ENCODE measurements at places on chromosomes 11 and 22.
A peak's percentile ranks its signal among the peaks of the same experiment; 100 is the strongest.

- DNase-seq: no peak
These were observed 27.3 kb downstream of the ALX4 start for GRCh38 chr11:44282620-44283019.

GRCh38 chr11:59223611-59224010 is 10.9 kb upstream of the MPEG1 start:
- DNase-seq: no peak

- DNase-seq: peak; percentile 54
These were observed 1.3 kb upstream of the ISX start for GRCh38 chr22:35064664-35065063.

GRCh38 chr11:17934194-17934593 is 78.7 kb downstream of the SERGEF start:
- DNase-seq: no peak

GRCh38 chr11:73286240-73286810 is 14.2 kb downstream of the P2RY6 start:
- no peak for DNase-seq

GRCh38 chr22:38927033-38927781 is 30.2 kb upstream of the APOBEC3A start:
- peak; percentile 67 for DNase-seq

- DNase-seq: no peak
These were observed 14.5 kb downstream of the SLC35F2 start for GRCh38 chr11:107844041-107844440.

DNA sequence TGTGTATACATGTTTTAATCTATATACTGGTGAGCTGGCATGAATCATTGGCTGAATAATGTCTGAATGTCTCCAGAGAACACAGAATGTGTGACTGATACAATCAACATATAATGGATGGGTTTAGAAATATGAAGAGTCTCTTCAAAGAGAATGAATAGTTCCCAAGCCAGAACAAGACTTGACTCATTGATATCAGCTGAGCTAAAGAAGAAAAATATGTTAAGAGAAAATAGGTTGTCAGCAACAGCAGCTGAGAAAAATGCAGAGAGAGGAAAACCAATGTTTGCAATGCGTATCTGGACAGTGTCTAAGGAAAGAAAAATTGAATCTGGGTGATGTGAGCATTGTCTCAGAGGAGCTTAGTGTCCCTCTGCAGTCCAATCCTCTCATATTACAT is 1281.8 kb upstream of the TENM4 start:
- no peak for DNase-seq

GRCh38 chr11:117016747-117017146 is 81.5 kb downstream of the SIK3 start:
- DNase-seq: no peak

DNA sequence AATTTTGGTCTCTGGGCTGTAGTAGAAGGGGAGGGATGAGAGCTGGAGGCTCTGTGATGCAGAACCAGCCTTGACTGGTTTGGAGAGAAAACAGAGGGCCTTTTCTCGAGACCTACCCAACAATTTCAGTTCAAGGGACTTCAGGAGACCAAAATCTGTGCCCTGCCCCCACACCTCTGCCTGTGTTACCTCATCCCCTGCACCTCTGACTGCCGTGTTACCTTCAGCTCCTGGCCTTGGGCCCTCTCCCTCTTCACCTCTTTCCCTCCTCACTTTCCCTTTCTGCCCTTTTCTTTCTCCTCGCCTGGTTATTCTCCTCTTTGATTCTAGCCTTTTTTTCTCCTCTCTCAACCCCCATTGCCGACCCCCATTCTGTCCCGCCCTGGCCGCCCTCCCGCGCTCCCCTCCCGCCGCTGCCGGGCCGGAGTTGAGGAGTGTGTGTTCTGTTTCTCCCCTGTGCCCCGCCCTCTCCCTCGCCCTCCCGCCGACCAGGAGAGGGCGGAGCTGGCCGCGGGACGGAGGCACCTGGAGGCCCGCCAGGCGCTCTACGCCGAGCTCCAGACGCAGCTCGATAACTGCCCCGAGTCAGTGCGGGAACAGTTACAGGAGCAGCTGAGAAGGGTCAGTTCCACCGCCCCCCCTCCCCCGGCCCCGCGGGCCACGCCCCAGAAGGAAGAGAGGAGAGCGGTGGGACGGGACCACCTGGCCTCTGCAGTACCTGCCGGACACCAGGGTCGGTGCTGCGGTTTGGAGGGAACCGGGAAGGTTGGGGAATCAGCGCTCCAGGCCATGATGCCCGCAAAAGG is 27.2 kb downstream of the PHLDB1 start:
- peak; percentile 34 for DNase-seq

GRCh38 chr11:74929431-74930363 is 19.2 kb downstream of the XRRA1 start:
- peak; percentile 87 for DNase-seq

- no peak for DNase-seq
These were observed 11.6 kb upstream of the CACNA1I start for GRCh38 chr22:39558950-39559349.

GRCh38 chr11:130076778-130077481 is 7.2 kb downstream of the APLP2 start:
- DNase-seq: no peak

- DNase-seq: no peak
These were observed 16.3 kb downstream of the ENTHD1 start for GRCh38 chr22:39877079-39877845.

DNA sequence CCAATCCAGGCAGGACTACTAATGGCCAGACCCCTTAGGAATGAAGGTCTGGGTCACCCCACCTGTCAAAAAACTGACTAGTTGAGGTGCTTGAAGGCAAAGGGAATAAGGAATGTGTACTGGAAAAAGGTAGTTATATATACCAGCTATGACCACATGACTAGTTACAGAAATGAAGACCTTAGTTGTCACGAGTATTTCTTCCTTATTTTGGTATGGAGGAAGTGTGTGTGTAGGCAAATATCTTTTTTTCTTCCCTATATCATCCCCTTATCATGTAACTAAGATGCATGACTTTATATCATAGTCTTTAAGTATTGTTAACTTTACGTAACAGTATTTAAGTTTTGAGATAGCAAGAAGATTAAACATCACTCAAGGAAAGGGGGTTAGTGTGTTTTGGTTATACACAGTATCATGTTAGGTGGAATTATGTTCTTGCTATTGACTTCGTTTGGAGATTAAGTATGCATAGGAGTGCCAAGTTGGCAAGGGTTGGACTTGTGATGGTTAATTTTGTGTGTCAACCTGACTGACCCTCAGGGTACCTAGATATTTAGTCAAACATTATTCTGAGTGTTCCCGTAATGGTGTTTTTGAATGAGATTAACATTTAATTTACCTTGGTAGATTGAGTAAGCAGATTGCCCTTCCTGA is 38.2 kb upstream of the NARS2 start:
- DNase-seq: no peak

- DNase-seq: no peak
These were observed 23.7 kb downstream of the ARVCF start for GRCh38 chr22:19992921-19993355.

DNA sequence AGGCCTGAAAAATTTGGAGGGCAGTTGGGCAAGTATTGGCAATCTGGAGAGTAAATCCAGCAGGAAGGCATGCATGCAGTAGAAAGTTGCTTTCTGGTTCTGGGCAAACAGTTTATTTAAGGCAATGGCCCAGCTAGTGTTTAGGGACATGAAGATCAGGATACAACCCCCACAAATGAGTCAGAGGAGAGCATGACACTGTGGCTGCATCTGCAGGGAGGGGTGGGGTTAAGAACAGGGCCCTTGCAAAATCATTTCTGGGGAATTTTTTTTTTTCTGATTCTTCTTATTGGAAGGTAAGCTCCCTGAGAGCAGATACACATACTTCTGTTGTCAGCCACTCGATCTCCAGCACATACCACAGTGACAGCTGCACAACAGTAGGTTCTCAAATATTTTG is 61.1 kb downstream of the FDX1 start:
- peak; percentile 7 for DNase-seq

DNA sequence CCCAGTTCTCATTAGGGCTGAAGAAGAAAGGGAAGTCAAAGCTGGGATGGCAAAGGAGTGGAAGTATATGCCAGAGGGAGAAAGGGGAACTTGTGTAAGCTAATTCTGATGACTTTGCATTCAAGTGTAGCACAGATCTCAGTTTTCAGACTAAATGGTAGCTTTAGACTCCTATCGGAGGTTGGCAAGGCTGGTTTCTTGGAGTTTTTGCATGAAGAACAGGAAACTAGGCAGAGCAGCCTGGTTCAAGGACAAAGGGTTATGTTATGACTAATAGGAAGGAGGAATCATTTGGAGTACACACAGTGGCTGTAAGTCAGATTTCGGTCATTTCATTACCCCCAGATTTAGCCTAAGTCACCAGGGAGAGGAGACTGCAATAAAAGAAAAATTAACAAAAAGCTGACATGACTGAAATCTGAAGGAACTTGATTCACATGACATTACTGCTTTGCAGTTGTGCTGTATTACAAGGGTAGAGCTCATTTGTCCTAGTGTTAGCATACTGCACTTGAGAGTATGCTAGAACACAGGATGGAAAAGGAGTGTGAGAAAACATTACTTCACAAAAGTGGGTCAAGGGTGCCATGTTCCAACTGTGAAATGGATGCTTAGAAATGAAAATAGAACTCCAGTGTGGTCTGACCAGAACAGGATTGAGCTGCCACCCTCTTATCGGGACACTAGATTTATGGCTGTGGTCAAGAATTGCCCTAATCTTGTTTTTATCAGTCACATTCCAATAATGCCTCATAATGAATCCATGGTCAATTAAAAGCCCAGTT is 23.6 kb downstream of the ADM start:
- DNase-seq: peak; percentile 53

GRCh38 chr22:31082606-31083376 is 1.7 kb downstream of the SMTN start:
- peak; percentile 84 for DNase-seq

DNA sequence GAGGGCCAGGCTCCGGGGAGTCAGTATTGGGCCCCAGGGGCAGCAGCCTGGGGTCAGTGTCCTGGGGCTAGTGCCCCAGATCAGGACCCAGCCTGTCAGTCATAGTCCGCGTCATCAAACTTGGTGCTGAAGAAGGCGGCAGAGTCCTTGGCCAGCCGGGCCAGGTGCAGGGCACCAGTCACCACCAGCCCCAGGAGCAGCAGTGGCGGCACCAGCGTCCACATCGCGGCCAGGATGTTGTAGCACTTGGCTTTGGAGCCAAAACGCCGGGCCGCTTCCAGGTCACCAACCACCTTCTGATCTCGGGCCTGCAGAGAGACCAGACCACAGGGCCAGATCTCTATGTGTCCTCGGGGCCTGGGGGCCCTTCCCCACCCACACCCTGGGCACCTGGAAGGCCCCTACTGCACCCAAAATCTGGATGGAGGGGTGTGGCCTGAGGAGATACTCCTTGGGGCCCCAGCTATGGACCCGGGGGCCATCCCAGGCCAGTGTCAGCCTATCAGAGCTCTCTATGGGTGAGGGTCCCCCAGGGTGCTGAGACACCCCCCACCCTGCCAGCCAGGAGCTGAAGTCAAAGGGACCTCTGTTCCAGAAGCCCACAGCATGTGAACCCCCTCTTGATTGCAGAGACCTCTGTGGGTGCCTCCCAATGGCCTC is 790 bp downstream of the IFITM5 start:
- DNase-seq: no peak

DNA sequence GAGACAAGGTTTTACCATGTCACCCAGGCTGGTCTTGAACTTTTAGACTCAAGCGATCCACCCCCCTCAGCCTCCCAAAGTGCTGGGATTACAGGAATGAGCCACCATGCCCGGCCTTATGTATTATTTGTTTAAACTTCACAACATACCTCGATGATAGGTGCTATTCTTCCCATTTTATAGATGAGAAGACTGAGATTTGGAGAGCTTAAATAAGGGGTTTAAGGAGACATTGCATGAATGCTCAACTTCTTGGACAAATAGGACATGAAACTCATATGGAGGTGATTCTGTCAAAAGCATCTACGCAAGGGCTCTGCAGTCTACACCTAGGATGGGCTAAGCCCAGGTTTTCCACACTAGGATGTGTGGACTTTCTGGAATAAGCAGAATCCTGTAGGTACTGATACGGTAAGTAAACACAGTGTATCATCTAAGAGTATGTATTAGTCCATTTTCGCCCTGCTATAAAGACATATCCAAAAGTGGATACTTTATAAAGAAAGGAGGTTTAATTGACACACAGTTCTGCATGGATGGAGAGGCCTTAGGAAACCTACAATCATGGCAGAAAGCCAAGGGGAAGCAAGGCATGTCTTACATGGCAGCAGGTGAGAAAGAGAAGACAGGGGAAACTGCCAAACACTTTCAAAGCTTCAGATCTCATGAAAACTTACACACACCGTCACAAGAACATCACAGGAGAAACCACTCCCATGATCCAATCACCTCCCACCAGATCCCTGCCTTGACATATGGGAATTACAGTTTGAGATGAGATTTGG is 62.8 kb upstream of the CAPRIN1 start:
- no peak for DNase-seq

DNA sequence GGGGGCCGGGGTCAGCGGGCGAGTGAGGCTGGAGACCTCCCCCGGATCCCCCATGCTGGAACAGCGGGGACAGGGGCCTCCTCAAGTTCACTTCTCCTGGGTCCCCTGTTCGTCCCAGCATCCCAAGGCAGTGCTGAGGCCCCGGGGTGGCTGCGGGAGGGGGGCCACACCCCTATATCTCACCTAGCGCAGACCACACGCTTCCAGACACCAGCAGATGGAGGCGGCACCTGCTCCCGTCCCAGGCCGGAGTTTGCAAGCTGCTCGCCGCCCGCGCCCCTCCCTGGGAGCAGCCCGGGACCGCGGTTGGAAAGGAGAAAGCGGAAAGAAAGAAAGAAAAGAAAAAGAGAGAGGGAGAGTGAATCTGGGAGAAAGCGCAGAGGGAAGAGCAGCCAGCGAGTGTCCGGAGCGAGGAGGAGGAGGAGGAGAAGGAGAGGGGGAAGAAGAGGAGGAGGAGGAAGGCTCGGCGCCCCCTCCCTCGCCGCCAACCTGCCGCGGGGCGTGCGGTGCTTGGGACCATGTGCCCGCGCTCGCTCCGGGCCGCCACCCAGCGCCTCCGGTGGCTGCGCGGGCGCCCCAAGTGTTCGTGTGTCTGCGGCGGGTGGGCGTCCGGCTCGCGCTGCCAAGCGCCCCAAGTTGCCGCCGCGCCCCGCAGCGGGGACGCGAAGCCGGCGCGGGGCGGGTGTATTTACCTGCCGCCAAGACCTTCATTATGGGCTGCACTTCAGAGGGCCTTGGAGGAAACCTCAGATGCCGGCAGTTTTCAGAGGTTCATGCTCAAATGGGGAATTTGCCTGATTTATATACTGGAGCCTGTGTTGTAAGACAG is at the start of gene LIF:
Gene LIF (minus strand): TSS at position 775 of the 829 bp plus-strand sequence. CDS start 64 bp downstream, at position 711.
- peak; percentile 42 for DNase-seq

GRCh38 chr22:28442264-28442710 is 237.4 kb downstream of the TTC28 start:
- peak; percentile 92 for DNase-seq

GRCh38 chr11:73359341-73359740 is 16.9 kb upstream of the RELT start:
- no peak for DNase-seq

DNA sequence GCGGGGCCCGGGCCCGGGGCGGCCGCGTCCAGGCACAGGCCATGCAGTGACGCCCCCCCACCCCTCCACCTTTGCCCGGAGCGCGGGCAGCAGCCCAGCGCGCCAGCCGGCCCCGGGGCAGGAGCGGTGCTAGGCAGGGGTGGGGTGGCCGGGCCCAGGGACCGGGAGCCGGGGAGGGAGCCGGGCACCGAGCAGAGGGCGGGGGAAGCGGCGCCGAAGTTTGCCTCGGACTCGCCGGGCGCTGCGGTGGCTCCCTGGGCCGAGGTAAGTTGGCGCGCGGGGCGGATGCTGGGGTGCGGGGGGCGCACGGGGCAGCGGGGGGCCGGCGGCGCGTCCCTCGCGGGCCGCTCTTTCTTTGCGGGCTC is 332 bp downstream of the TEAD1 start:
- DNase-seq: no peak

GRCh38 chr11:111258046-111258445 is 12.5 kb downstream of the POU2AF2 start:
- DNase-seq: peak; percentile 69

GRCh38 chr11:45390407-45390806 is 104.3 kb upstream of the SYT13 start:
- no peak for DNase-seq
